ENCODE measurements at places on chromosomes 4 and X.

DNA sequence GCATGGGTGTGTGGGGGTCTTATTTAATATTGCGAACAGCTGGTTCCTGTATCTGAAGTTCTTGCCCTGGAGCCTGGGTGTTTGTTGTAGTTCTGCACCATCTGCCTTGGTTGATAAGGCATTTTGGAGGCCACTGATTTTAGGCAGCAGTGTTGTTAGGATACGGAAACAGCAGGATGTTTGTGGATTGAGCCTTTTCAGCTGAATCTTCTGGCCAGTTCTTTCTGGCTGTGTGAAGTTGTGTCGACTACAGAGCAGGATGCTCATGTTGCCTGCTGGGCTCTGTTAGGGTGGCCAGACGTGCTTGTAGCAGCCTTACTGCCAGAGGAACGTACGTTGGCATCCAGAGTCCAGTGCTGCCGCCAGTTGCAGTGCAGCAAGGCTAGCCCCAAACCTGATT lies 134.2 kb downstream of the PTTG2 start:
- no peak for DNase-seq

- DNase-seq, result no peak
Observed at GRCh38 chrX:154734061-154734781, 16.7 kb downstream of the GAB3 start.

DNA sequence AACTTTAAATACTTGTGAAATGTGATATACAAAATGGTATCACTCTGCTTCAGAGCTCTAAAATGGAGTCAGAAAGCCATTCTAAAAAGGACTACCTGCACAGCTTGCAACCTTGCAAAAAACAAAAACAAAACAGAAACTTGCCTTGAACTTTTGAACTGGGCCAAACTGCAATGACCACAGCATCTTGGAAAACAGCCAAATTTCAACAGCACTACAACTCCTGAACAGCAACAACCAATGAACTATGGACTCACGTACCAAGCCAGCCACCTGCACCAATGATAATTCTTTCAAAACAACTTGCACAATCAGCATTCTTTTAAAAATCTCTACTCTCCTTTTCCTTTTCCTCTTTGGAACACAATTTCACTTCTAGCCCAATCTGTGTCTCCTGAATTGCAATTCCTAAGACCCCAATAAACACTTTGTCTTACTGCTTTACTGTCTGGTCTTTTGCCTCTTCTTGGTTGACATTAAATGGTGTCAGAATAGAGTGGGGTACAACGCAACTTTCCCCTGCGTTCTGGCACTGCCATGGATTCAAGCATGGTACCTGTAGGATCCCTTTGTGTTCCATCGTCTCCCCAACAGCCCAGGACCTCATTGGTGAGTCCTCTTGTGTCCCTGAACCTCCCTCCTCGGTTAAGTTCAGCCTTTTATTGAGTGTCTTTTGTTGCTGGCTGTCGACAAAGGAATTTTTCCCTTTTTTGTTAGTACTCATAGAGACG lies 35.7 kb upstream of the FMR1 start:
- DNase-seq, result no peak

GRCh38 chr4:185036842-185037241 lies 18.6 kb downstream of the HELT start:
- no peak for DNase-seq

DNA sequence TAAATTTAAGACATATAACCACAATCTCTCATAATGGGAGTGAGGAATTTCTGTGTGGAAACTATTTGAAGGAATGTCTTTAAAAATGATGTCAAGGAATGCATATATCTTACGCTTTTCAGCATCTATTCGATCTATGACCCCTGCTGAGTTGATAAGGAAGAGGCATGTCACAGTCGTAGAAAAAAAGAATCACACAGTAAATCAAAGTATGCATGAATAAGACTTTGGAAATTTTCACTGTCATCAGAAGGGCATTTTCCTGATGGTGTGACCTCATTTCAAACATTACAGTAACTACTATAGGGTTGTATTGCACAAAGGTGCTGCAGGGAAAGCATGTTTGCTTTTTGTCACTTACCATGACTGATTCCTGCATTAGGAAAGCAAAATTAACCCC lies 41.5 kb downstream of the REELD1 start:
- no peak for DNase-seq

GRCh38 chrX:17476411-17476810 lies 101.4 kb downstream of the NHS start:
- no peak for DNase-seq

- no peak for DNase-seq
Observed at GRCh38 chr4:85358831-85359230, 116.1 kb upstream of the ARHGAP24 start.

DNA sequence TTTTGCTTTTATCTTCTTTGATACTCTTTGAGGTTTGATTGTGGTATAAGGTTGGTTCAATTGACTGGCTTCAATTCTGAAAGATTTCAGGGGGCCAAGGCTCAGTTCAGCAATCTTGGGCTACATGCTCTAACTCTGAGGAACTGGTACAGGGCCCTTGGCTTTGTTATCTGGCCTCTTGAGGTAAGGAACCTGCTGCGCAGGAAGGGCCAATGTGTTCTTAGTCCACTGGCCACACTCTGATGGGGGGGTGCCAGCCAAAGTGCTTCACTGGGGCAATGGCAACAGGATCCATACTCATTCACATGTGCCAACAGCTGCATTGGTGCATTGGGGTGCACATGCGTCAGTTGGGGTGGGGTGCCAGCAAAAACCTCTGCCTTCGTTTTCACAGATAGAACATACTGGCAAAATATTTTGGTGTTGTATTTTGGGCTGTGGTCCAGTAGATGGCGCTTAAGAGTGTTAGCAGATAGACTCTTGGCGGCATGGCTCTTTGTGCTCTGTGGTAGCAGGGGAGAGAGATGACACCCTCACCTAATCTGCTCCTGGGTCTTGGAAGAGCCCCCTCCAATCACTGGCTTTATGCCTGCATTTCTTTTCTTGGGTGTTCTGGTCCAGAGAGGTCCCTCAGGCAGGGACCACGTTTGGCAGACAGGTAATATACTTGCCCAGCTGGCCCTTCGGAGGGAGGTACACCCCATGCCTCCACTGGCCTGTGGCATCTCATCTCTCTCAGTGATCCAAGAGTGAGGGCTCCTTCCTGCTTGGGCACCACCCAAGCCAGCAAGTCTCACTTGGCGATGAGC lies 42.9 kb downstream of the NDST3 start:
- DNase-seq, result no peak

GRCh38 chr4:68272380-68272779 lies 26.9 kb upstream of the TMPRSS11B start:
- DNase-seq, result no peak

DNA sequence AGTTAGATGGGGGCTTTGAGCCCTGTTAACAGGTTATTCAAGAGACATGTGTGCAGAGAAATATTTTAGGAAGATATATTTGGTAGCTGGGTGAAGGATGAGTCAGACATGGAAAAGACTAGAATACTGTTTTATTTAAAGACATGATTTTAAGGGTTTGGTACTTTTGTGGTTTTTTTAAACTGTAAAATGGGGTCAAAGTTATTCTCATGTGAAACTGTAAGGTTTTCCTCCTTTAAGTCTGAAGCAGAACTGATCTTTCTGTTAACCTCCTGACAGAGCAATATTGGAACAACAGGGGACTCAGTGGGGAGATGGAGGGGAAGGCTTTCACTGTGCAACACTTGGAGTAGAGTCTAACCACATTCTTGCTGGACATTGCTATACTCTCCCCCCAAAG lies 112.4 kb upstream of the LSM6 start:
- no peak for DNase-seq

Data from stimulated activated CD8-positive, alpha-beta memory T cell treated with anti-CD3 and anti-CD28 coated beads, Interleukin-15, amount 100 ng/mL, for 48 hours (primary cell).